ENCODE measurements at places on chromosomes 12 and 14.

GRCh38 chr12:48996794-48997718, 2.1 kb downstream of the DDN start:
- no peak for DNase-seq

- no peak for DNase-seq
Measured at GRCh38 chr14:104754213-104754851, 1.4 kb downstream of the SIVA1 start.

GRCh38 chr14:98138666-98139065, 1133.3 kb downstream of the BCL11B start:
- DNase-seq, result peak; percentile 14

- DNase-seq, result no peak
Measured at GRCh38 chr14:47411523-47411922, 263.9 kb downstream of the MDGA2 start.

- peak; percentile 49 for DNase-seq
Measured at GRCh38 chr12:116222358-116222757, 55.1 kb downstream of the MED13L start.
